Suppressor macrophage (primary cell): ENCODE measurements at places on chromosomes 13 and 19.

GRCh38 chr13:33208290-33209220 is 77.0 kb downstream of the STARD13 start:
- no peak for DNase-seq

GRCh38 chr13:110442930-110443621 is 118.4 kb downstream of the RAB20 start:
- no peak for DNase-seq

GRCh38 chr19:40659566-40659965 is 30.9 kb downstream of the NUMBL start:
- DNase-seq: no peak

DNA sequence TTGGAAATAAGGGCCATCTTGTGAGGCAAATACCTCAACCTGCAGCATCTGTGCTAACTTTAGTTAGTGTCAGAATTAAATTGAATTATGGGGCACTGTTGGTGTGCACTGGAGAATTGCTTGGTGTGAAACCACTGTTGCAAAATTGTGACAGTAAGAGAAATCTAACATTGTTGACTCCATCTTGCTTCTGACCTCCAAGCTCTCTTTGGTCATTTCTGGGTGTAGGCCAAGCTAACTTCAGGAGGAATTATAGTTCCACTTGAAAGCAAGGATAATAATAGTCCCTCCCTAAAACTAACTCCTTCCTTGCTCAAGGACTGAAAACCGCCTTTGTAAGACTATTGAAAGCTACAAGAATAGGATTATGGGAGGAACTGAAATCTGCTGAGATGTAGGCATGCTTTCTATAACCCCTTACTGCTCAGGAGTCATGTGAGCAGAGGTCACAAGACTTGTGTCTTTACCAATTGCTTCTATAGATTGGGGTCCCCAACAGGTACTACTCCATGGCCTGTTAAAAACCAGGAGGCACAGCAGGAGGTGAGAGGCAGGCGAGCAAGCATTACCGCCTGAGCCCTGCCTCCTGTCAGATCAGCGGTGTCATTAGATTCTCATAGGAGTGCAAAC is 24.9 kb upstream of the GAS6 start:
- DNase-seq: no peak

GRCh38 chr13:43222086-43222485 is 198.7 kb downstream of the DNAJC15 start:
- no peak for DNase-seq

GRCh38 chr13:24668511-24668910 is 11.7 kb upstream of the ATP12A start:
- no peak for DNase-seq

- DNase-seq: peak; percentile 95
These were observed 2.8 kb upstream of the IFI30 start for GRCh38 chr19:18170714-18171255.

- no peak for DNase-seq
These were observed 822 bp upstream of the PTPRS start for GRCh38 chr19:5341448-5341820.

DNA sequence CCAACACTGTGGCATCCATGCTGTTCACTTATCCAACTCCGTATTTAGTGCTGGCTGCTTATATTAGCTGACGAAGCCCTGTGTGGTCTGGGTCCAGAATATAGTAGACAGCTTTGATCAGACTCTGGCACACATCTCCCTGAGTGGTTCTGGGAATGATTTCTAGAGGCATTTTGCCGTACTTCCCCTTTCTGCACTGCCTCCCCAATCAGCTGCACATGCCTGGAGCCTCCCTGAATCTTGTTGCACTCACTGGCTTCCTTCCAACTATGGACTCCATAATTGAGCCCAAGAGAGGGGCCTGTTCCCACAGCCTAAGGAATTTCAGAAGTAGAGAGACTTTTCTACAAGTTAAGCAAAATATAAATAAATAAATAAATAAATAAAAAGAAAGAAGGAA is 30.4 kb upstream of the PCDH8 start:
- DNase-seq: no peak

DNA sequence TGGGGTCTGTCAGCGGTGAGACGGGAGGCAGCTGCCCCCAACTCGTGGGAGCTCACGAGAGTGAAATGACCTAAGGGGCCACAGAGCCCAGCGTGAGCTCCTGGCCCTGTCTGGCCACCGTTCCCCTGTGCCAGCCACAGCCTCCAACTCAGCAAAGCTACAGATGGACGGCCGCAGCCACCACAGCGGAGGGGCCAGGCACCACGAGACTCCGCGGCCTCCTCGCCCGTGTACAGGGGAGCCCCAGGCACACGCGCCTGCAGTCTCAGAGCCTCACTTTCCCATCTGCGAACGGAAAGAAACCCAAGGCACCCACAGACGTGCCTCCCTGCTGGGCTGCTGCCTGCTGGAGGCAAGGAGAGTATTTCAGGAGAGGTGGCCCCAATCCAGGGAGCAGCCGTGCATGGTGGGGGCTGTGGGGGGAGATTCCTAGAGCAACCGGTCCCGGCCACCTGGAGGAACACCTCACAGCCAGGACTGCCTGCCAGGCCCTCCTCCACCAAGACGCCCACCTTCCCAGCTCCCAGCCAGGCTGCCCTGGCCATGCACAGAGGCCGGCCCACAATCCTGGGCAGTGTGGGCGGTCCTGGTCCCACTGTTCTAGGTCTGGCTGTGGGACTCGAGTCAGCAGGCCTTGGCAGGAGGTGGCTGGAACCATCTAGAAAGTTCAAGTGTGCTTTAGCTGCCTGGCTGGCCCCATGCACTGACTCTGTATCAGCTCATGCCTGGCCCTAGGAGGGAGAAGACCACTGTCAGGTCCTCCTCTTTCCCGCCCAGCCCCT is 1.9 kb downstream of the MKNK2 start:
- DNase-seq: peak; percentile 40

- no peak for DNase-seq
These were observed 199.3 kb downstream of the KCNRG start for GRCh38 chr13:50214514-50214913.

DNA sequence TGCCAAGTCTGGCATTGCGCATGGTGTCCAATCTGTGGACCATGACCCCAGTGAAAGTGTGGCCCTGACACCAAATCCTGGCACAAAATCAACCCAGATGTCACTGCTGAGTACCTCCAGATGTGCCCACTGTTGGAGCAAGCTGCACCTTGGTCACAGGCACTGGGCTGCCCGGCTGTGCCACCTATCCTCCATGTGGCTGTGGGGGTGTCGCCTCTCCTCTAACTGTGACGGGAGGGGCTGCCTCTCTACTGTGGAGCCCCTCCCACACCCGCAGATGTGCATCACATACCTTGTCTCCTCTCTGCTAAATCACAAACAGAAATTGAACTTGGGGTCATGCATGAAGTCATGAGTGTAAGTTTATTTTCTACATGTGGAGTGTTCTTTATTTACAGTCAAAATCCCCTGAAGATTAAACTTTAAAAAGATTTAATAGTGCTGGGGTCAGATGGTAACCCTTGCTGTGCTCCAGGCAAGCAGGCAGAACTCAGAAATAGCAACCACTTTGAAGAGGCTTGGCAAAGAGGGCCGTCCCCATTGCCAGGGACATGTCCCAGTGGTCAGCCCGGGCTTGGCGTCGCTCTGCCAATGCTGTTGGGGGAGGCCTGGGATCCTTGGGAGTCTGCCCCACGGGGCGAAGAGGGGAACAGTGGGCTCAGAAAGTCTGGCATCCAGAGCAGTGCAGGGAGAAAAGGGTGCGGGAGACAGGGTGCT is 46.4 kb upstream of the ZNF536 start:
- DNase-seq: no peak
